ENCODE measurements at places on chromosomes 7 and 10. TPM values are rescaled to one million over a fixed set of nuclear protein-coding genes. Genes with fewer than 3 reads are reported as not detected.

- H3K4me3 ChIP-seq, result no peak overlapping the region
- no peaks in the 10 kb centered on the region for H3K4me1 ChIP-seq
- H3K27ac ChIP-seq, result no peak overlapping the region
- H3K36me3 ChIP-seq, result no peaks in the 10 kb centered on the region
- H3K27me3 ChIP-seq, result no peaks in the 10 kb centered on the region
Observed at GRCh38 chr10:76543655-76544054, 1094.0 kb downstream of the KCNMA1 start.

- no peaks in the 10 kb centered on the region for H3K4me1 ChIP-seq
- no peak for DNase-seq
- H3K27me3 ChIP-seq, result no peaks in the 10 kb centered on the region
- peak overlapping the region; percentile 61 for H3K27ac ChIP-seq
Observed at GRCh38 chr7:134927723-134928122, 58.6 kb upstream of the AGBL3 start.

The CCDC136 gene
- total RNA-seq, result 55.7 TPM

The CPA4 gene
- not detected for total RNA-seq

GRCh38 chr10:32941357-32941756 is 16.7 kb downstream of the ITGB1 start:
- no peaks in the 10 kb centered on the region for H3K27me3 ChIP-seq
- no peak for DNase-seq
- H3K4me1 ChIP-seq, result peaks cover 71% of the 10 kb centered on the region
- no peaks in the 10 kb centered on the region for H3K36me3 ChIP-seq
- H3K4me3 ChIP-seq, result no peak overlapping the region

DNA sequence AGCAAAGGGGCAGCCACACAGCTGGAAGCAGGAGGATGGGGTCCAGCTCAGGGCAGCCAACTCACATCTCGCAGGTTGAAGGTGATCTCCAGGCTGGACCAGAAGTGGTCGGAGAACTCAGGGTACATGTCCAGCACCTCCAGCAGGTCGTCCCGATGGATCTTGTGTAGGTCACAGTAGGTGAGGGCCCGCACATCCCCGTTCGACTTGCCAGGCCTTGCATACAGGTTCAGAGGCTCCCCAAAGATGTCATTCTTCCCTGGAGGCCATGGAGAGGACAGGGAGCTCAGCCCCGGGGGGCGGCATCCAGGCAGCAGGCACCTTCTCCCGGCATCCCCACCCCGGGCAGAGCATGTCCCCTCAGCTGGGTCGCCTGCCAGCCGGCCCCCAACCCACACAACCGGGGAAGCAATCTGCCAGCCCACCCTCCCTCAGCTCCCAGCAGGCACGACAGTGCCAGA is 29.3 kb downstream of the KCNH2 start:
- H3K36me3 ChIP-seq, result no peaks in the 10 kb centered on the region
- no peak for DNase-seq
- peaks cover 23% of the 10 kb centered on the region for H3K4me1 ChIP-seq
- H3K4me3 ChIP-seq, result peak overlapping the region; percentile 40
- peaks cover 15% of the 10 kb centered on the region for H3K27me3 ChIP-seq

GRCh38 chr7:142943706-142944268 is 4.5 kb downstream of the LLCFC1 start:
- H3K27ac ChIP-seq, result no peak overlapping the region
- no peaks in the 10 kb centered on the region for H3K27me3 ChIP-seq
- no peaks in the 10 kb centered on the region for H3K36me3 ChIP-seq
- no peak for DNase-seq

DNA sequence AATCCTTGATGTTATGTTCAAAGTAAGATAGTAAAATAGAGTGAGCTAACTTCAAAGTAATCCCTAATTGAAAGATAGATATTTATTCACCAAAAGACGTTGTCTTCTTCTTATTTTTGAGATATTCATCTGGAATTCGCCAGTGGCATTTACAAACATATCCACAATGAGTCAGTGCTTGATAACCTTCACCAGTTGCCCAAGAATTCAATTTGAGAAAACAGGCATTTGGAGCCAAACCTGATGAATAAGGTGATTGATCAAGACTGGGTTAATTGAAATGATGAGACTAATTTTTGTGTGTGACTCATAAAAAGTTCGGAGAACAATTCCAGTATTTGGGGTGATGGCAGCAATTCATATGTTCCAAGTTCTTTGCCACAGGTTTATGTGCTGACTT is 344.0 kb downstream of the ARL4A start:
- H3K36me3 ChIP-seq, result no peaks in the 10 kb centered on the region
- H3K4me1 ChIP-seq, result peaks cover 20% of the 10 kb centered on the region
- no peak overlapping the region for H3K27ac ChIP-seq

- peak; percentile 22 for DNase-seq
- H3K4me1 ChIP-seq, result peaks cover 54% of the 10 kb centered on the region
- H3K36me3 ChIP-seq, result no peaks in the 10 kb centered on the region
- H3K4me3 ChIP-seq, result no peak overlapping the region
- H3K27me3 ChIP-seq, result no peaks in the 10 kb centered on the region
- H3K27ac ChIP-seq, result no peak overlapping the region
Observed at GRCh38 chr7:108239501-108240225, 109.5 kb upstream of the LAMB4 start.

- no peaks in the 10 kb centered on the region for H3K36me3 ChIP-seq
- DNase-seq, result no peak
- no peaks in the 10 kb centered on the region for H3K4me1 ChIP-seq
- H3K4me3 ChIP-seq, result no peak overlapping the region
- H3K27me3 ChIP-seq, result no peaks in the 10 kb centered on the region
- H3K27ac ChIP-seq, result no peak overlapping the region
Observed at GRCh38 chr7:29400437-29400836, 163.2 kb upstream of the PRR15 start.

- peaks cover 7% of the 10 kb centered on the region for H3K4me1 ChIP-seq
- no peaks in the 10 kb centered on the region for H3K27me3 ChIP-seq
- H3K4me3 ChIP-seq, result no peak overlapping the region
- peak; percentile 72 for DNase-seq
- no peak overlapping the region for H3K27ac ChIP-seq
Observed at GRCh38 chr7:116802746-116803152, 59.6 kb upstream of the CAPZA2 start.

DNA sequence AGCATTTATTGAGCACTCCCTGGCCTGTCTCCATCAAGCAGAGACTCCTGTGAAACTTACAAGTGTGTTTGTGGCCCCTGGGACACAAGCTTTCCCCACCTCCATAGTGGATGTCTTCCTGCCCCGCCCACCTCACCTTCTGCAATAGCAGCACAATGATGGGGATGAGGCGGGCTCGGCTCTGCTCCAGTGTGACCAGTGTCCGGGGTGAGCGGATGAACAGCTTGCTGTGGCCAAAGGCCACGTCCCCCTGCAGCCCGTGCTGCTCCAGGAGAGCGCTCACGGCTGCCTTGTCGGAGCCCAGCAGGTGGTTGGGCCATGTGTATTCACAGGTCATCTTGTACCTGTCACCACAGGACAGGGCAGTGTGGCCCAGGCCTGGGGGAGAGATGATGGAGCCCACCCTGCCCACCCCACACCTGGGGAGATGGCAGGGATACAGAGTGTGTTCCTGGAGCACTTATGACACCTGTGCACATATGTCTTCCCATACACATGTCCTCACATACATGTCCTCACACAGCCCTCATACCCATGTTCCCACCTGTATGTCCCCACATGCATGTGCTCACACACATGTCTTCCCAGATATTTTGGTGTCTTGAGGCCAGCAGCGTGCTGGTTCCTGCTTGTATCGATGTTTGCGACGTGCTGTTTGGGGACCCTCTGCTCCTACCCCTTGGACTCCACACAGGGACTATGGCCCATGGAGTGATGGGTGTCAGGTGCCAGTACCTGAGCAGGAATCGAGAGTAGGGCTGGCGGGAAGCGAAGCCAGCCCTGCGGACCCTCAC is 12.7 kb downstream of the MYO1G start:
- H3K4me3 ChIP-seq, result no peak overlapping the region
- no peak for DNase-seq
- no peak overlapping the region for H3K27ac ChIP-seq
- peaks cover 22% of the 10 kb centered on the region for H3K27me3 ChIP-seq
- H3K4me1 ChIP-seq, result no peaks in the 10 kb centered on the region
- H3K36me3 ChIP-seq, result no peaks in the 10 kb centered on the region

The PDCD4 gene
- total RNA-seq, result 9.2 TPM

The ANTXRL gene
- not detected for total RNA-seq

- H3K36me3 ChIP-seq, result no peaks in the 10 kb centered on the region
- no peak for DNase-seq
- no peak overlapping the region for H3K27ac ChIP-seq
- H3K4me3 ChIP-seq, result no peak overlapping the region
- no peaks in the 10 kb centered on the region for H3K27me3 ChIP-seq
Observed at GRCh38 chr10:52346394-52347326, 32.6 kb downstream of the DKK1 start.

GRCh38 chr10:93876381-93876780 is 17.4 kb upstream of the SLC35G1 start:
- H3K27ac ChIP-seq, result no peak overlapping the region
- no peaks in the 10 kb centered on the region for H3K36me3 ChIP-seq
- peaks cover 11% of the 10 kb centered on the region for H3K4me1 ChIP-seq
- no peak for DNase-seq

The OR6B1 gene
- total RNA-seq, result not detected

DNA sequence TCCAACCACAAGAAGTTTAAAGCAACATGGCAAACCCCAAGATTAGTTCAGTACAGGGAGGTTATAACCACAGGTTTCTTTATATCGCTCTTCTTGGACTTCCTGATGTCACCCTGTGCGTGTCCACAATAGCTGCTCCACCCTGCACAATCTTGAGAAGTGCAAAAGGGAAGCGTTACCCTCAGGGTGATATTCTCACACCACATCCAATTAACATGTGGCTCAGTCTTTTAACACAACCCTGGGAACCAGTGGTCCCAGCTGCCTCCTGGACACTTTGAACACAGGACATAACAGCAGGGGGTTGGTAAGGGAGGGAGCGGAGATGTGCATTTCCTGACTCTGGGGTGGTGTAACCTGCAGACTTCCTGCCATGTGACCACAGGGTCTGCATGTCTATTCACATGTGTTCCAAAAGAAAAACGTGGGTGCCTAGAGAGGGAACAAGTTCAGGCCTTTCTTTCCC is 64.6 kb downstream of the GSAP start:
- no peak overlapping the region for H3K4me3 ChIP-seq
- peaks cover 28% of the 10 kb centered on the region for H3K4me1 ChIP-seq
- H3K27me3 ChIP-seq, result no peaks in the 10 kb centered on the region
- DNase-seq, result peak; percentile 32

DNA sequence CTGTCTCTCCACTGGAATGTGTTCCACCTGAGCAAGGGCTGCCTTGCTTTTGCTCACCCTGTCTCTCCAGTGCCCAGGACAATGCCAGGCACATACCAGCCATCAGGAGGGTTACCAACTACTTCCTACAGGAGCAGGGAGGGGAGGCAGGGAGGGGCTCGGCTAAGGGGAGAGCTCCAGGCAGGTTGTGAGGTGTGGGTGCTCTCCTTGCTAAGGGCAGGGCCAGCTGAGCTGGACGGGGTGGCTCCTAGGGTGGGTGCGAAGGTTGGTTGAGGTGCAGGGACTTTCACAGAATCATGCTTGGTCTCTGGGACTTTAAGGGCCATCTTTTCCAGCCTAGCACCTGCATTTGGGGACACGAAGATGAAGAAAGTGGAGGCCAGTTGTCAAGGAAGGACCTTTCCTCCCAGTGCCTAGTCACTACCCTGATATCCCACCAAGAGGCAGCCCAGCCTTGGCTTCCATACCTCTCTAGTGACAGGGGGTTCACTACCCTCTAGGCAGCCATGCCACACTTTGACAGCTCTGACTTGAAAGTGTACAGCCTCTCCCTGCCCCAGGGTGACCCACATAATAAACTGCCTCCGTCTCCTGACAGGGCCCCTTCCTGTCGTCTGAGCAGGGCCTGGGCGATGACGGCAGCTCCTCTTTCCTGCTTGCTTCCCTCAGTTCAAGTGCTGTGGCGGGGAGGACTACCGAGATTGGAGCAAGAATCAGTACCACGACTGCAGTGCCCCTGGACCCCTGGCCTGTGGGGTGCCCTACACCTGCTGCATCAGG is 46.5 kb downstream of the TSPAN15 start:
- H3K27me3 ChIP-seq, result no peaks in the 10 kb centered on the region
- no peak overlapping the region for H3K27ac ChIP-seq
- H3K4me3 ChIP-seq, result no peak overlapping the region
- no peaks in the 10 kb centered on the region for H3K4me1 ChIP-seq

DNA sequence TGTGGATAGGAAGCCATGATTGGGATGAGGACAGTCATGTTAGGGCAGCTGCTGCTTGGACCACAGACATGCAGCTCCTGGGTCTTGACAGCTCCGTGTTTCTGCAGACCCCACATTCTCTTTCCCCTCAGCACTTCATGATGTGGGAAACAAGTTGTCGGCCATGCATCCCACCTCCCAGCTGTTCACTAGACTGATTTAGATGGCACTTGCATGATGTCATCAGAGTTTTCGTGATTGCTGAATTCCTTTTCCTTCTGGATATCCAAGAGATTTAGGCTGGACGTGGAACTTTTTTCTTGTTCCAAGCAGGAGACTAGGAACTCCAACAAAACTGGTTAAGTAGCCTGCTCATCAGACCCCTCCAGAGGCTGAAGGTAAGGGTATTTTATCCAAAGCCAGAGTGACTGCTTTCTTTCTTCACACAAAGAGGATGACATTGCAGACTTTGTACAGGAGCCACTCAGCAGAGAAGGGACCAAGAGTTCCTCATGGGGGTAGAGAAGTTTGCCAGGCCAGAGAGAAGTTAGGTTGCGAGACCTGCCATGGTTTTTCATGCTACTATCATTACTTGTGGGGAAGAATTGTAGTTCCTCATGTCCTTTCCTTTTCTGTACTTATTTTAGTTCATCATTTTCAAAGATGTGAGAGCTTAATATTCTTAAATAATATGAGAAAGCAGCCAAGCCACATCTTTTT is 117.7 kb upstream of the GJD4 start:
- no peak overlapping the region for H3K4me3 ChIP-seq
- H3K27ac ChIP-seq, result no peak overlapping the region
- no peaks in the 10 kb centered on the region for H3K27me3 ChIP-seq
- no peak for DNase-seq

- no peaks in the 10 kb centered on the region for H3K27me3 ChIP-seq
- no peak overlapping the region for H3K4me3 ChIP-seq
- peaks cover 26% of the 10 kb centered on the region for H3K4me1 ChIP-seq
- no peak overlapping the region for H3K27ac ChIP-seq
- no peaks in the 10 kb centered on the region for H3K36me3 ChIP-seq
Observed at GRCh38 chr10:105112862-105113261, 471.8 kb downstream of the SORCS3 start.

The LRRC4 gene
- 3.6 TPM for total RNA-seq

The CPA2 gene
- total RNA-seq, result not detected

DNA sequence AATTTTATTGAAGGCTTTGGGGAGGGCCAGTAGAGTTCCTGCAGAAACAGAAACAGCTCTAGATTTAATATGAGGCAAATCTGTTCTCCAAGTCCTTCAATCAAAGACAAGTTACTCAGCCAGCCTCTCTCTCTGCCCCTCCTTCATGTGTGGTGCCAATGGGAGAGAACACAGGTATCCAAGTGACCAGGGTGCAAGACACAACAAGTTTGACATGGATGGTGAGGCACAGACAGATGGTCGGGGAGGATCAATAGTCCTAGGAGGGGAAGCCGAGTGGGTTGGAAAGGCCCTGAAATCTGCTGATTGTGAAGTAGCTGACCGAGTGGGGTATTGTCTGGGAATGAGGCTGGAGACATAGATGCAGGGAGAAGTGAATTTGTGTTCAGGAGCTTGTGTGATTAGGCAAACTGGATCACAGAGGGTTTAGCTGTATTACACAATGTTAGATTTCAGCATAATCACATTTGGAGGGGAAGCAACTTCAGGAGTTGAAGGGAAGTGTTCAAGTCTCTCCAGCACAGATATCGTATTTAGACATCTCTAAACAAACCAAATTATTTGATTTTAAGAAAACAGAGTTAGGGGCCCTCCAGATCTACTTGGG is 1.5 kb downstream of the GIMAP1 start:
- DNase-seq, result no peak
- H3K4me1 ChIP-seq, result no peaks in the 10 kb centered on the region
- H3K27me3 ChIP-seq, result peaks cover 17% of the 10 kb centered on the region
- no peak overlapping the region for H3K27ac ChIP-seq
- H3K36me3 ChIP-seq, result no peaks in the 10 kb centered on the region
- no peak overlapping the region for H3K4me3 ChIP-seq

Measured in GM23338 (cell line).